Chondrocyte (in vitro differentiated cells): ENCODE measurements at places on chromosomes 2 and 18.

DNA sequence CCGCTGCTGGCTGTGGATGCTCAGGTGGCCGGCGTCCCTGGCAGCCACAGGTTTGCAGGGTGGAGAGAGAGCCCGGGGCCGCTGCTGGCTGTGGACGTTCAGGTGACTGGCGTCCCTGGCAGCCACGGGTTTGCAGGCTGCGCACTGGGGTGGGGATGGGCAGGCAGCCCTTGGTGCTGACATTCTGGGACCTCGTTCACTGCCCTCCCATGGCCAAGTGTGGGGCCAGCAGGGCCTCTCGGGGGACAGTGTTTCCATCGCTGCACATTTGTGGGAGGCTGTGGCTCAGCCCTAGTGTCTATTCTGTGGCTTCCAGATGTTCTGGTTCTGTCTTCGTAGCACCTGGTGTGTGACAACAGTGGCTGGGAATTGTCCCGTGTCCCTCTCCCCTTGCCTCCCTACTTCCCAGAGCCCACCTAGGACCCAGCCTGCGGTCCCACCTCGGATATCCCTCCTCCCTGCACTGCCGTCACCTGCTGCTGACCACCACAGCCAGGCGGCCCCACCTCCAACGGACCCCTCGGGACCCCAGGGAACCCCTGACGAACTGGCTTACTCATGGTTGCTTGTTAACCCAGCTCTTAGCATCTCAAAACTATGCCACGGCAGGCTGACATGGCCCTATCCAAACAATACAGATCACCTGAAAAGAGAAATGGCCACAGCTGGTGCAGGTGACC, 915 bp downstream of the CROCC2 start:
- no peak for DNase-seq

GRCh38 chr2:86072271-86072858, 33.3 kb downstream of the POLR1A start:
- no peak for DNase-seq

DNA sequence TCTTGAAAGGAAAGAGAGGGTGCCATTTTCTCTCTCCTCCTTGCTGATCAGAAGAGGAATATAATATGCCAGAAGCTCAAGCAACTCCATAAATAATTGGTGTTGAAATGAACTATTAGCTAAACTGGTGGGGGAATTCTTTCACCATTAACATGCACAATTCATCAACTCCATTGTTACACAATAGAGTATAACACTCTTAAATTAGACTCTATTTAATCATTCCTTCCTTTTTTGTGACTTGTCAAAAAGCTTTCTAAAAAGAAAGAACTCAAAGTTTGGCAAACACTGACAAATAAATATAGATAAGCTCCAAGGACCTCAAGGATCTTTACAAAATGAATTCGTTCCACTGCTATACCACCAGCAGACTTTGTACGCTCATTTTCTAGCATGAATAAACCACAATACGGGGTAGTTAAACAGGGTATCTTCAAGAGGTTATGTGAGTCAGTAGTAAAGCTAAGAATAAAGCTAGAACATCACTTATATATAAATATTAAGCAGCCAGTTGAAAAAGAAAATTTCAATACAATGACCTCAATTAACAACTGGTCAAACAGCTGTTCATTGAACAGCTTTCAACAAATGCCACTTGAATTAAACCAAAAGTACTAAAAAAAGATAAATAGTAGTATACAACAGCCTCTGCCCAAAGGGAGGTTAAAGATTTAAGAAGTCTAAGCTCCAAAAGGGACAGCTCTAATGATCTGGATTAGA, 6.4 kb downstream of the TRAK2 start:
- no peak for DNase-seq

- no peak for DNase-seq
Measured at GRCh38 chr18:71238974-71239624, 950.3 kb downstream of the SOCS6 start.

DNA sequence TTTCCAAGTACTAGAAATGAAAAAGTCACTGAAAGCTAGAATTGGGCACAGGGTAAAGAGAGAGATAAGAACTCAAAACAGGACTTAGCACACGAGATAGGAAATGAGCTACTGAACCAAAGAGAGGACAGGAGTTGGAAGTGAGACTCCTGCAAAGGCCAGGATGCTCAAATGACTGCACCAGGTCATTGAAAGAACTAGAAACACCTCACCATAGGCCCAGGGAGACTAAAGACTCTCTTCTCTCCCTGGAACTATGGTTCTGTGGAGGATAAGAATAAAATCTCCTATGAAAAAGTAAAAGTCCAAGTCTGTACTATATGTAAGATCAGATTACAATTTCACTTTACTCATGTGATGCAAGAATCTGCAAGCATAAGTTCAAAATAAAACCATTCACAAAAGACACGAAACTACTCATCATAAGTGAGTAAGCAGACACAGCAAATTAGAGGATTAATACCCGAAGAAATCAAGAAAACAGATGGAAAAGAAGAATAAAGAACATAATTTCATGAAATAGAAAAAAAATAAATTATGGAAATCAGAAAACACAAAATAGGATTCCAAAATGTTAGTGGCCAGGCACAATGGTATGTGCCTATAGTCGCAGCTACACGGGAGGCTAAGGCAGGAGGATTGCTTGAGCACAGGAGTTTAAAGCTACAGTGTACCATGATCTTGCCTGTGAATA, 6.5 kb downstream of the NBAS start:
- no peak for DNase-seq

DNA sequence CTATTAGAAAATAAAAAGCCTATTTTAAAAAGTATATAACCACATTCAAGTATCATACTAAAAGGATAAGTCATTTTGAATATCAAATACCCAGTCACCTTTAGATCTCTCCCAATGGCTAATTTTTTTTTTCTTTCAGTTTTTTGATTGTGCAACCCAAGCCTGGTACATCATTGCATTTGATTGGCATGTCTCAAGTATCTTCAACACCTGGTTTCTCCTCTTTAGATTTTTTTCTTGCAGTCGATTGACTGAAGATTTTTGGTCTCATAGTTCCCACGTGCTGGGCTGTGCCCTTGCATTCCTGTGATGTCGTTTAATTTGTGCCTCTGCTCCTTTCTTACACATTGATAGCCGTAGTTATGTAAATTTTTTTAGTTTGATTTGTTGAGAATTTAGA, 40.7 kb downstream of the ATIC start:
- no peak for DNase-seq

DNA sequence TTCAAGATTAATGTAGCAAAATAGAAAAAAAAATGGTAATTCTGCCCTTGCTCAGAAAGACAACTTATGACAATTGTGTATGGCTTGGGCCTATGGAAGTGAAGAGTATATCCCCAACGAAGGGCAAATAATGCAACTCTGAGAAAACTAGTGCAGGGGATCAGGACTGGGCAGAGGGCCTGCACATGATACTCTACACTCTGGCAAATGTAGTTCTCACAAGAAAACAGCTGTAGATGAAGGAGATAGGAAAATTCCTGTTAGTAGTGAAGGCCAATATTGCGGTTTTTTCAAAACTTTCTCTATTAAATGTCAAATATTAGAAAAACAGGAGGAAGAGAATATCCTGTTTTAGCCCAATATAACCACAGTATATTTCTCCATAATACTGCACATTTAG, 77.8 kb downstream of the SCN9A start:
- DNase-seq = no peak

DNA sequence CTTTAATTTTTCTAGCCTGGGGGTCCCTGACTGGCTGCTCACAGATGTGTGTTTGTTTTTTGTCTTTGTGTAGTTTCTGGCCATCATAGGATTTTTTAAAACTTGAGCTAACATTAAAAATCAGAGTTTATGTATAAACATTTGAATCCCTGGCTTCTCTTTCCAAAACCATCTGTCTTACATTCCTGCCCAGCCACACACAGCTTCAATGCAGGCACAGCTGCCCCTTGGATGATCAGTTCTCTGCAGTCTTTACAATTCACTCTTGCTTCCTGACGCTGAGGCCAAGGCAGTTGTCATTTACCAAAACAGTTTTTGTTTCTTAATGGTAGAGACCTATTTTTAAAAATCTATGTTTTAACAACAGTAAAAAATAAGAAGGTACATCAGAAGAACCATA, 169.2 kb upstream of the LRRTM1 start:
- DNase-seq = no peak

DNA sequence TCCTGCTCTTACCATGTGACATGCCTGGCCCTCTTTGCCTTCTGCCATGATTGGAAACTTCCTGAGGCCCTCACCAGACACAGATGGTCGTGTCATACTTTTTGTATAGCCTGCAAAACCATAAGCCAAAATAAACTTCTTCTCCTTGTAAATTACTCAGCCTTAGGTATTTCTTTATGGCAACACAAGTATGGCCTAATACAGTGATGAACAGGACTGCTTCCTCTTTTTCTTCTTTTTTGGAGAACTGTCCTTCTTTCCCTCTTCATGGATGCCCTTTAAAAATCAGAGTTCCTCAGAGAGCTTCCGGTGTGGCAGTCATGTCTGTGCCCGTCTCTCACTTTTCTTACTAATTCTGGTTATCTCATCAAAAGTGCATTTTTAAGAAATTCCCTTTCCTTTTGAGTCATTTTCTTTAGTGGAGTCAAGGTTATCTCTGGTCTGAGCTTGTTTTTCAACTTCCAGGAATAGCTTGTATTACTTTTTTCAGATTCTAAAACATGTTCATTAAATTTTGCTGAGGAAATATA, 9.2 kb upstream of the IL1A start:
- DNase-seq = no peak

- no peak for DNase-seq
Measured at GRCh38 chr2:188441288-188441947, 149.7 kb downstream of the GULP1 start.

GRCh38 chr18:69958422-69958821, 10.7 kb upstream of the CD226 start:
- DNase-seq = no peak

- no peak for DNase-seq
Measured at GRCh38 chr2:75195076-75195691, 4.1 kb downstream of the TACR1 start.

DNA sequence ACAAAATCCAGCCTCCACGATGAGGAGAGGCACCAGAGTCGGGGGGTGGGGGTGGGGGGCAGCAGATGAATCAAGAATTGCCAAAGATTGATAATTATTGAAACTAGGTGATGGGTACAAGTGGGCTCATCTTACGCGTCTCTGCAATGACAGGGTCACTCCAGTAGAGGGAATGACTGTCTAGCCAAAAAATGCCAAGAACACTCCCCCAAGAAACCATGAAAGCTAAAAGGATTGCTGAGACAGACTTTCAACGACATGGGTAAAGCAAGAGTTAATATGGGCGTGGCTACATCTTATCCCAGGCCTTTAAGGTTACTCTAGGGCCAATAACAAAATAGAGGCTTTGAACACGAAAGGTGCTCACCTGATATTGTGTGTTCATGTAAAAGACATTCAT, 86.5 kb downstream of the STK39 start:
- DNase-seq = no peak

GRCh38 chr2:205352593-205352992, 329.7 kb upstream of the NRP2 start:
- DNase-seq = no peak

GRCh38 chr18:46574743-46575115, 82.3 kb downstream of the LOXHD1 start:
- DNase-seq = no peak

DNA sequence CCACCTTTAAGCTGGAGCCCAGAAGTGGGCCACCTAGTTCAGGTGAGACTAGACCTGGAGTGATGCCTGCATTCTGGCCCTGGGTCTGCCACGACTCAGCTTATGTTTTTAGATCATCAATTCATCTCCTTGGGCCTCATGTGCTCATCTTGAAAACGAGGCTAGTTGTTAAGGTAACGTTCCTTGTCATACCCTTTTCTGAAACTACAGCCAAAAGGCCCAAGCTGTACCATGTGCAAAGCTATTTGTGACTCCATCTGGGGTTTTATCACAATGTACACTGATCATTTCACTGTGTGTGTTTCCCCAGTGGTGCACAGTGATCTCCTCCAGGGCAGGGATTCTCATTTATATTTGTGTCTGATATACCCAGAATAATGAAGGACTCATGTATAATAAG, 138.4 kb upstream of the COPS8 start:
- no peak for DNase-seq
